ENCODE measurements at places on chromosomes 1 and 21. TPM values are rescaled to one million over a fixed set of nuclear protein-coding genes. Genes with fewer than 3 reads are reported as not detected.

TIPRL gene
- total RNA-seq, result 21.5 TPM

DNA sequence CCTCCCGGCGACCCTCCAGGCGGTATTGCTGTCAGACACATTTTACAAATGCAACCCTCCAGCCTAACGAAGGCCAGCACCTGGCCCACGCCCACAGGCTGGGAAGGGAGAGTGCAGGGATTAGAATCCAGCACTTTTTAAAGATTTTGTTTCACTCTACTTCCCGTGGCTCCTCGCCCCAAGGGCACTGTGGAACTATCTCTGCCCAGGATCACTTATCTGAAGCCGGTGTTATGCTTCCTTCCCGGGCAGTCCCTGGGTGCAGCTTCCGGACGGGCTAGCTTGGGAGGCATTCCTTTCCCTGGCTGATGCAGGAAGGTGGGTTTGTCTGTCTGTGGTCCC, 35.8 kb downstream of the CCN1 start:
- H3K4me1 ChIP-seq, result no peaks in the 10 kb centered on the region
- H3K27me3 ChIP-seq, result no peaks in the 10 kb centered on the region
- no peak overlapping the region for H3K27ac ChIP-seq
- no peak for DNase-seq
- no peak overlapping the region for H3K4me3 ChIP-seq

GRCh38 chr1:107870696-107871095, 94.3 kb downstream of the VAV3 start:
- H3K27ac ChIP-seq, result no peak overlapping the region
- no peaks in the 10 kb centered on the region for H3K27me3 ChIP-seq
- H3K36me3 ChIP-seq, result no peaks in the 10 kb centered on the region
- H3K4me1 ChIP-seq, result no peaks in the 10 kb centered on the region

DNA sequence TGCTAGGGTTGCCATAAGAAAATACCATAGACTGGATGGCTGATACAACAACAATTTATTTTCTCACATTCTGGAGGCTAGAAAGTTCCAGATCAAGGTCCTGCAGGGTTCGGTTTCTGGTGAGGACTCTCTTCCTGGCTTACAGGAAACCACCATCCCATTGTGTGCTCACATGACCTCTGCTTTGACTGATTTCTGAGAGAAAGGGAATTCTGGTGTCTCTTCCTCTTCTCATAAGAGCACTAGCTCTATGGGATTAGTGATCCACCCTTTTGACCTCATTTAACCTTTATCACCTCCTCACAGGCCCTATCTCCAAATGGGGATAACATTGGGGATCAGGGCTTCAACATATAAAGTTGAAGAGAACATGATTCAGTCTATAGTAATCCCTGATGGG, 47.5 kb downstream of the MRPL39 start:
- H3K27me3 ChIP-seq, result no peaks in the 10 kb centered on the region
- no peak overlapping the region for H3K27ac ChIP-seq
- no peaks in the 10 kb centered on the region for H3K36me3 ChIP-seq

- no peaks in the 10 kb centered on the region for H3K36me3 ChIP-seq
- no peak for DNase-seq
- H3K27me3 ChIP-seq, result no peaks in the 10 kb centered on the region
- no peak overlapping the region for H3K4me3 ChIP-seq
- H3K27ac ChIP-seq, result no peak overlapping the region
These were observed 164.5 kb upstream of the BEND5 start for GRCh38 chr1:48940962-48941732.

- H3K36me3 ChIP-seq, result no peaks in the 10 kb centered on the region
- no peaks in the 10 kb centered on the region for H3K27me3 ChIP-seq
- no peak overlapping the region for H3K27ac ChIP-seq
- no peak overlapping the region for H3K4me3 ChIP-seq
- no peak for DNase-seq
- H3K4me1 ChIP-seq, result no peaks in the 10 kb centered on the region
These were observed 39.0 kb upstream of the PDE9A start for GRCh38 chr21:42614396-42614795.

- H3K27ac ChIP-seq, result peak overlapping the region; percentile 29
- no peaks in the 10 kb centered on the region for H3K36me3 ChIP-seq
- H3K27me3 ChIP-seq, result no peaks in the 10 kb centered on the region
These were observed 136.7 kb upstream of the HOOK1 start for GRCh38 chr1:59678040-59678439.

- no peaks in the 10 kb centered on the region for H3K36me3 ChIP-seq
- no peak for DNase-seq
- no peak overlapping the region for H3K4me3 ChIP-seq
- no peaks in the 10 kb centered on the region for H3K27me3 ChIP-seq
These were observed 8.4 kb downstream of the RER1 start for GRCh38 chr1:2399890-2400575.

LRRC3 gene
- total RNA-seq, result 2.3 TPM

GRCh38 chr1:198175423-198176170, 18.8 kb downstream of the NEK7 start:
- no peaks in the 10 kb centered on the region for H3K36me3 ChIP-seq
- H3K4me3 ChIP-seq, result no peak overlapping the region
- H3K27ac ChIP-seq, result no peak overlapping the region
- peaks cover 17% of the 10 kb centered on the region for H3K4me1 ChIP-seq
- no peaks in the 10 kb centered on the region for H3K27me3 ChIP-seq

GRCh38 chr1:53371121-53371666, 43.3 kb upstream of the LRP8 start:
- H3K27me3 ChIP-seq, result no peaks in the 10 kb centered on the region
- H3K4me1 ChIP-seq, result no peaks in the 10 kb centered on the region
- H3K4me3 ChIP-seq, result no peak overlapping the region
- H3K27ac ChIP-seq, result no peak overlapping the region

POLR3GL gene
- total RNA-seq, result 5.9 TPM

IGSF5 gene
- not detected for total RNA-seq

DNA sequence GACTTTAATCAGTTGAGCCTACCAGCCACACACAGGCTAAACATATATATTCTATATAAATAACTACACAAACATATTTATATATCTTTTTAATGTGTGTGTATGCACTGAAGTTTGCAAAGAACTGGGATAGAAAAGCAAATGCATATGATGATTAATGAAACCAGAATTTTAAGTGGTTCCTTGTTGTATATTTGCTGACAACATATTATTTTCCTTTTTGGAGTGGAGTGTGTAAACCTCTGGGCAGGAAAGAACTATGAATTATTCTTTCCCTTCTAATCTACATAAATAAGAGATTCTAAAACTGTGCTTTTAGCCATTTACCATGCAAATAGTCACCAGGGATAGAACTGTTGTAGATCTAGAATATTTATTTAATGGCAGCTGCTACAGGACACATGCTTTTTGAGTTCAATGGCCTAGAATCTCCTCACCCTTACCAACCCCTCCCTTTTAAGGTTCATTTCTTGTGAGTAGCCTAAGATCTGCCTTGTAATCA, 187.6 kb downstream of the BACH1 start:
- H3K4me3 ChIP-seq, result no peak overlapping the region
- H3K36me3 ChIP-seq, result no peaks in the 10 kb centered on the region
- no peaks in the 10 kb centered on the region for H3K4me1 ChIP-seq
- H3K27me3 ChIP-seq, result no peaks in the 10 kb centered on the region

LAMC2 gene
- total RNA-seq, result 2.8 TPM

DNA sequence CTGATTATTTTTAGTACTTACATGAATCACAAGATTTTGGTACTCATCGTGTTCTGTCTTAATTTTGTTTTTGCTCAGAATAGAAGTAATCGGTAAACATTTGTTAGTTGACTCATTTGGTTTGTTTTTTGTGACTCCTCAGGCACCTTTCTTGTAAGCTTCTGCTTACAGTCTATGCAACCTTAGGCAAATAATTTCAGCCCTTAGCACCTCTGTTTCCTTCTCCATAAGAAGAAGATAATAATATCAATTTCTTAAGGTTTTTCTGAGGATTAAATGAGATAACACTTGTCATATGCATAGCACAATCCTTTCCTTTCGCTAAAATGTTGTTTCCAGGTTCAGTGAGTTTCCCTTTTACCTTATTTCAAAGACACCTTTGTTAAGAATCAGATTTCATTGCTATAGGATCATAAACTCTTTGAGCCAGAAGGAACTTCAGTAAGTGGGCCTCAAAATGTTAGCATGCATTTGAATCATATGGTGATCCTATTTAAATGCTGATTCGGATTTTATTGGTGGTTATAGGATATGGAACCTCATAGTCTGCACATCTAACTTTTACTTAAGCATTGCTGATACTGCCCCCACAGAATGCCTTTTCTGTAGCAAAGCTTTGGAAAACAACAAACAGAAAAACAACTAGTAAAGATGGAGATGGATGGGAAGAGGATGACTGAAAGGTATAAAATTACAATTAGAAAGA, 272.7 kb upstream of the CACYBP start:
- H3K27me3 ChIP-seq, result no peaks in the 10 kb centered on the region
- H3K4me1 ChIP-seq, result no peaks in the 10 kb centered on the region

GNG4 gene
- 2.1 TPM for total RNA-seq

DNA sequence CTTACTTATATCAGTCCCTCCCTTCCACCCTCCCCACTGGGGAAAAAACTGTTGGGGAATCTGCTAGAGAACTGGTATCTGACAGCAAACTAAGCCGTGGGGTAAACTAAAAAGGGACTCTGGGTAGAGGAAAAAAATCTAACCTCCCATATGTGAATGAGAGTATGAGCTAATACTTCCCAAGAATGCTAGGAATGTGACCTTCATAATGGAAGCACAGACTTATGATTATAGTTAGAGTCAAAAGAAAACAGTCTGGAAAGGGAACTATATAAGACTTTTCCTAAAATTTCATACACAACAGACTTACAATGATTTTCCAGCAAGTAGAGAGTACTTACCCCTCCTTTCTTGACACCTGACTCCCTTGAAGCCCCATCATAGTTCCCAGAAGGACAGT, 23.0 kb upstream of the RBBP5 start:
- no peak overlapping the region for H3K27ac ChIP-seq
- H3K4me3 ChIP-seq, result no peak overlapping the region
- no peak for DNase-seq
- no peaks in the 10 kb centered on the region for H3K27me3 ChIP-seq
- no peaks in the 10 kb centered on the region for H3K36me3 ChIP-seq

LRRC71 gene
- 0.91 TPM for total RNA-seq

DNA sequence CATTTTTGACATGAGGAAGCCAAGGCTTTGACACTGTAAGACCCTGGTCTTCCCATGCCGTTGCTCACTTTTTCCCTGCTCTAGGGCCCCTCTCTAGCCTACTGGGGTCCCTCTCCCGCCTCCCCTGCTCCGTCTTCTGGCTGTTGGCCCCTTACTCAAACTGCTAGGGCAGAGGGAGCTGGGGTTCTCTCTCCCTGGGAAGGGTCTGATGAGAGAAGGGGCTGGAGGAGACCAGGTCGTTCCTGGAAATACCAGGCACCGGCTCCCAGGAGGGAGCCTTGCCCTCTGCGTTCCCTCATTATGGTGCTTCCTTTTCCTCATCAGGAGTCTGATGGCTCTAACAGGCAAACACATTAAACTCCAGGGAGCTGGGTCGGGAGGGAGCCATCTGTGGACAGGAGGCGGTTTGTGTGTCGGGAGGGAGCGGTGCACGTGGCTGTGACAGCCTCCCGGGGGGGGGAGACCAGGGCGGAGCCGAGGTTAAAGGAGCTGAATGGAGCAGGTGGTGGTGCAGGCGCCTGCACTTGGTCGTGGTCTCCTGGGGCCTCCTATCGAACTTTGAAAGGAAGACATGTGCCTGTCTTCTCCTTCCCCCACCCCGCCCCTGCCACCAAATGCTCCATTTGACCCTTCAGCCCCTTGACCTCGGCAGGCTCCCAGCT, 35.4 kb upstream of the LHX4 start:
- H3K4me1 ChIP-seq, result no peaks in the 10 kb centered on the region
- H3K36me3 ChIP-seq, result no peaks in the 10 kb centered on the region
- H3K4me3 ChIP-seq, result no peak overlapping the region
- DNase-seq, result no peak
- no peaks in the 10 kb centered on the region for H3K27me3 ChIP-seq

IFNLR1 gene
- 0.29 TPM for total RNA-seq

PLA2G5 gene
- total RNA-seq, result not detected

C1orf94 gene
- not detected for total RNA-seq

HES3 gene
- not detected for total RNA-seq

DNA sequence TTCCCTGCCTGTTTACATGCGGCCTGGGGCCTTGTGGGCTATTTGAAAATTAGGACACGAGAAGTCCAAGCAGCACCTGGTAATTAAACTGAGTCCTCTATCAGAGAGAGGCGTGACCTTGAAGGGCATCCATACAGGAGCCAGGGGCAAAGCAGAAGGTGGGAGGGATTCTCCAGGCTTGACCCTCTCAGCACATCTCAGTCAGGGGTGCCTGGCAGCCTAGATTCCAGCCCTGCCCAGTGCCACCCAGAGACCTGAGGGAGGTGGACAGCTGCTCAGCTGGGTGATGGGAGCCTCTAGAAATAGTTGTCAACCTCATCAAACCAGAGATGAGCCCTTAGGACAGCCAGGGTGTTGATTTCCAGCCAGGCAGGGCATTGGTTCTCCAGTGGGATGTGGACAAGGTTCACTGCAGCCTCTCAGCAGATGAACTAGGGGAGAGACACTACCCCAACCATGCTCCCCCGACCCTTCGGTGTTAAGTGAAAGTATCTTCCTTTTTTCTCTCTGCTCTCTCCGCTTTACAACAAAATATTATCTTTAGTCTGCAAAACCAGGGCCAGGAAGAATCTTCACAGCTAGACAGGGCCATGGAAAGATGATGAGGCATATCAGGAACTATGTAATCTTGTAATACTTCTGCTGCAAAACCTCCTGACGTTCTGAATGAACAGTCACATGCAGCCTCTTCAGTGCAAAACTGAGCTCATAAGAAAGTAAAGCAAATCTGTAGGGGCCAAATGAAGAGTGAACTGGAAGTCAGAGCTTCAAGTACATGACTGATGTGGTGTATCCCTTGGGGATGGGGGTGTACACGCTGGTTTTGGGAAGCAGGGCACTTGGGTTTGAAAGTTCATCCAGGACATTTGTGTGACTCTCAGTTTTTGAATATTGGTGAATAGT, 35.9 kb upstream of the ATP5PO start:
- no peaks in the 10 kb centered on the region for H3K36me3 ChIP-seq
- no peaks in the 10 kb centered on the region for H3K27me3 ChIP-seq
- DNase-seq, result no peak
- no peak overlapping the region for H3K27ac ChIP-seq

INSRR gene
- not detected for total RNA-seq

DNA sequence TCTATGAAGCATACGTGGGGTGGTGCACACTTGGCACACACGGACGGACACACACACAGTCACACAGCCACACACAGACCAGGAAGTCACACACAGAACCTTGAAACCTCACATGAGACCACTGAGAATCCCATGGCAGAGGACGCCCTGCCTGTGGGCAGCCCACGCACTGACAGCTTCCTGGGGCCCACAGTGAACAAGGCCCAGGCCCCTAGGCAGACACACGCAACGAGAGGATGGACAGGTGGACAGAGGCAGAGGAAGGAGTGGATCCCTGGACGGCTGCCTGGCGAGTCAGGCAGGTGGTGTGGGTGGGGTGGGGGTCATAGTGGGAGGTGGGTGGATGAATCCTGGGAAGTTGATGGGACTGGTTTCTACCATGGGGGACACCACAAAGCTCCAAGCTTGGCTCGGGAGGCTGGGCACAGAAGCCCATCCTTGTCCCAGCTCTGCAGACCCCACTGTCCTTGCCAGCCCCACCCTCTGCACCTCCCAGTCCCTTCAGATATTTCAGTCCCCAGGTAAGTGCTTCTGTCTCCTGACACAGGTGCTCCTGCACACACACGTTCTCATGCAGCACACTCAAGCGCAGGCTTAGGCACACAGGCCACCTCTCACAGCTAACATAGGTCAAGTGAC, 49.1 kb downstream of the WNT9A start:
- DNase-seq, result no peak
- H3K36me3 ChIP-seq, result no peaks in the 10 kb centered on the region
- H3K4me3 ChIP-seq, result no peak overlapping the region
- no peaks in the 10 kb centered on the region for H3K4me1 ChIP-seq
- H3K27ac ChIP-seq, result no peak overlapping the region

VANGL2 gene
- total RNA-seq, result 14.1 TPM

HOOK1 gene
- total RNA-seq, result not detected

ACTL8 gene
- not detected for total RNA-seq

C1orf115 gene
- 15.0 TPM for total RNA-seq

NES gene
- total RNA-seq, result 19.5 TPM
